Smooth muscle cell of the brain vasculature (primary cell): ENCODE measurements at places on chromosomes 4 and X.
A peak's percentile ranks its signal among the peaks of the same experiment; 100 is the strongest.

GRCh38 chr4:81490403-81491160 lies 18.9 kb upstream of the RASGEF1B start:
- DNase-seq: no peak

- DNase-seq: peak; percentile 53
Observed at GRCh38 chr4:156977435-156978160, 6.0 kb upstream of the PDGFC start.

- DNase-seq: no peak
Observed at GRCh38 chr4:93179044-93179443, 649.5 kb upstream of the ATOH1 start.

DNA sequence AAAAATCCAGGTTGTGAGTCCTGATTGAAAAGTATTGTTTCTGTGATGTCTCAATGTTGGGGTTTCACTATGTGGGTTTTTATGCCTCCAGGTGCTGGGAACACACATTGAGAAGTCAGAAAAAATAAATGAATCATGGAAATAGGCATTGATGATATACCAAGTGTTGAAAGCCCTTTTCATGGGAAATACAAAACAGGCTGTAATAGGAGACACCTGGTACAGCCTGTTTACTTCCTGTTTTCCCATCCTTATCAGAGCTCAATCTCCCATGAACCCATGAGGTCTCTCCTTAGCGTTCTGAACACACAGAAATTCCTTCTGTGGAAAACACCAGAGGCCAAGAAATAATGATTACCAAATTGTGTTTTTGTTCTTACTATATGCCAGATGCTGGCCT lies 106.3 kb upstream of the BOD1L1 start:
- no peak for DNase-seq

DNA sequence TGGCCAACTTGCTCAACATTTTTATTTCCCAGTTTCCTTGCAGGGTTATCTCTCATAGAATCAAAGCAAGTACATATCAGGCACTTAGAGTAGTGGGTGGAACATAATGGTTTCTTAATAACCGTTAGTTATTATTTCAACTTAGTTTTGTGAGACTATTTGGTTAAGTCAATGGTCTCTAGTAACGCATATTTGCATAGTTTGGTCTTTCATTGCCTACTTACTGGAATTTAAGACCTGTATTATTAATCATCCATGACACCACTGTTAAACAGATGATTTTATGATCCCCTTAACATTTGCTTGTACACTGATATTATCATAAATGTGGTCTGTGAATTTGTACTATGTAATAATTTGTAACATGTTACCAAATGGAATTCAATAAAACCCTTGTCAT lies 70.9 kb upstream of the SMIM31 start:
- DNase-seq: no peak

DNA sequence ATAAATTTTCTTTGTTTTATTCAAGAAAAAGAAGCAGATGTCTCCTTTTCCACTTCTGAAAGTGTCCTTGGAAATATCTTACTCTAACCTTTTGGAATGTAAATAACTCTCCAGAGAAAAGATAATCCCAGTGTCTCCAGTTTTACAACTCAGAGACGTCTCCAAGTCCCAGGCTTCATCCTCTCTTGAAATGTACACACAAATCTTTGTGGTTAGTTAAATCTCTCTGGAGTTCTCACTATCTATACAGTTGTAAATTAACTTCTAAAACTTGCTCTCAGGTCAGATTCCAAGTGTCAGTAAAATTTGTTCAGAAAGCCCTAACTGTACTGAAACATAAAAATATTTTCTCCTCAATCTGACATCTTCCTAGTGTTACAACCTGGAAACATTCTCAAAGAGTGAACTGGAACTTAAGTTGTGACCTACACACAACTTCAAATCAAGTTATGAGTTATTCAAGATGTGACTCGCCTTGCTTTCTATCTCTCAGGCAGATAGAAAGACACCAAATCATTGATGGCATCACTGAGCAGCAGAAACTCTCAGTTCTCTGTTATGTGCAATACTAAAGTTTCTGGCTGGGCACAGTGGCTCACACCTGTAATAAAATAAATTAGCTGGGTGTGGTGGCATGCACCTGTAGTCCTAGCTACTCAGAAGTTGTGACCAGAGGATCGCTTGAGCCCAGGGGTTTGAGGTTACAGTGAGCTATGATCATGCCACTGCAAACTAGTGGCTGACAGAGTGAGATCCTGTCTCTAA lies 284.2 kb downstream of the RCHY1 start:
- DNase-seq: no peak

GRCh38 chrX:150935467-150935866 lies 37.0 kb upstream of the CD99L2 start:
- DNase-seq: no peak

GRCh38 chr4:185020293-185020808 lies 2.1 kb downstream of the HELT start:
- no peak for DNase-seq

DNA sequence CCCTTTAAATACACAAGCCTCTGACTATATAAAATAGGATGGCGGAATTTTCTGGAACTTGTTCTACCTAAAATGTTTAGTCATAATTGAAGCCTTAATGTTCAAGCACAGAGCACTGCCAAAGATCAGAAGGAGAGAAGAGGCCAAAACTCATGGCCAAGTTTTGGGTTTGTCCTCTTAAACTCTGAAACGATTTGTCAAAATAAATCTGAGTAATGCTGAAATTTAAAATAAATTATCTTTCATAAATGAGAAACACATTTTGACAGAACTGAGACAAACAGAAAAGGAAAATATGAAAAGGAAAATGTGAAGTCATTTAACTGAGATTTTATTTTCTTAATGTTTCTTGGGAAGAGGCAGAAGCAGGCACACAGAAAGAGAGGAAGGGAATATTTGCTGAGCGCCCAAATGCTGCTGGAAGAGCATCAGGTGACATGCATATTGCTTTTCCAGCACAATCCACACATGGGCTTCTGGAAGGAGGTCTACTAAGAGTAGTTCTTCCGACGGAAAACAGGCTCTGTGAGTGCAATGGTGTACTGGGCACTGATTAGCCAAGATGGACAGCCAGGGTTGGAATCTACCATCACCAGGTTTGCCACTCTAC lies 47.4 kb upstream of the ZNF518B start:
- no peak for DNase-seq

GRCh38 chrX:137565921-137566745 lies at the start of gene ZIC3:
Gene ZIC3 (plus strand): TSS chrX:137566127. CDS start chrX:137566692, 565 bp downstream.
- no peak for DNase-seq

- no peak for DNase-seq
Observed at GRCh38 chr4:144709793-144710525, 64.0 kb downstream of the HHIP start.

DNA sequence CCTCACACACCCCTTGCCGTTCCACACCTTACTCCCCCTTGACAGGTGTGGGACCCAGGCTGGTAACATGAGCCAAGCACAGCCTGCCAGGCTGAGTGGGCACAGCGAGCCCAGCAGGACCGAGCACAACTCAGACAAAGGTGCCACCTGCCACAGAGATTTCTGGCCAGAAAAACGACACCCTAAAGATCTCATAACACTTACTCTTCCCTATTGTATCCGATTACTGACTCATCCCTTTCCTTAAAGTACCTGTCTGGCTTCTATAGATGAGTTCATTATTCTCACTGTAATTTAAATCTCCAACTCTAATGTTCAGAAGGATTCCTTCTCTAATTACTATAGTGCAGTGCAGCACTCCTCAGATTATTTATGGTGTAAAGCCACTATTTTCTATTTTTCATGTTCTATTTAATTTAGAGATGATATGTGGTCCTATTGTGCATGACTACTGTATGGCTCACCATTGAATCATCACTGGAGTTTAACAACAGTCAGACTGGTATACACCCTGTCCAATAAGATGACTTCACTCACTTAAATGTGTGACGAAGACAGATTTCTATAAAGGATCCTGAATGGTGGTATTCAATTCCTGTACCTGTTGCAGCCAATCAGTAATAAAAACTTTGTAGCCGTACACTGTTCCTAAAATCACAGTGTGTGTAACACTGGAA lies 7.6 kb upstream of the SYTL5 start:
- no peak for DNase-seq

- DNase-seq: no peak
Observed at GRCh38 chr4:86928400-86929255, 6.2 kb upstream of the AFF1 start.

- no peak for DNase-seq
Observed at GRCh38 chr4:7422898-7423180, 11.9 kb downstream of the PSAPL1 start.

DNA sequence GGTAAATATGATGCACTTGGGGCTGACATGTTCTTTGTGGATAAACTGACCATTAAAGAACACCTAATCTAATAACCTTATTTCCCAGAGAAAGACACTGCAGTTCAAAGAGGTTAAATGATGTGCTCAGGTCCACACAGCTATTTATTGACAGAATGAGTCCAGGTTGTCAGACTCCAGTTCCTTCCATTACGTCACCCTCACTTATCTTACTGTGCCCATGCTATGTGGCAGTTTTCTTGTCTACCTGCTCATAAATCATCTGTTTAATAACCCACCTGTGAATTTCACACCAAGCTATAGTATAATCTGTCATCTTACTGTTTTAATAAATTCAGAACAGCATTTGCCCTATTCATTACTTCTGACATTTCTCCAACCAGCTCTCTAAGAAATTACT lies 36.7 kb downstream of the QRFPR start:
- DNase-seq: no peak

DNA sequence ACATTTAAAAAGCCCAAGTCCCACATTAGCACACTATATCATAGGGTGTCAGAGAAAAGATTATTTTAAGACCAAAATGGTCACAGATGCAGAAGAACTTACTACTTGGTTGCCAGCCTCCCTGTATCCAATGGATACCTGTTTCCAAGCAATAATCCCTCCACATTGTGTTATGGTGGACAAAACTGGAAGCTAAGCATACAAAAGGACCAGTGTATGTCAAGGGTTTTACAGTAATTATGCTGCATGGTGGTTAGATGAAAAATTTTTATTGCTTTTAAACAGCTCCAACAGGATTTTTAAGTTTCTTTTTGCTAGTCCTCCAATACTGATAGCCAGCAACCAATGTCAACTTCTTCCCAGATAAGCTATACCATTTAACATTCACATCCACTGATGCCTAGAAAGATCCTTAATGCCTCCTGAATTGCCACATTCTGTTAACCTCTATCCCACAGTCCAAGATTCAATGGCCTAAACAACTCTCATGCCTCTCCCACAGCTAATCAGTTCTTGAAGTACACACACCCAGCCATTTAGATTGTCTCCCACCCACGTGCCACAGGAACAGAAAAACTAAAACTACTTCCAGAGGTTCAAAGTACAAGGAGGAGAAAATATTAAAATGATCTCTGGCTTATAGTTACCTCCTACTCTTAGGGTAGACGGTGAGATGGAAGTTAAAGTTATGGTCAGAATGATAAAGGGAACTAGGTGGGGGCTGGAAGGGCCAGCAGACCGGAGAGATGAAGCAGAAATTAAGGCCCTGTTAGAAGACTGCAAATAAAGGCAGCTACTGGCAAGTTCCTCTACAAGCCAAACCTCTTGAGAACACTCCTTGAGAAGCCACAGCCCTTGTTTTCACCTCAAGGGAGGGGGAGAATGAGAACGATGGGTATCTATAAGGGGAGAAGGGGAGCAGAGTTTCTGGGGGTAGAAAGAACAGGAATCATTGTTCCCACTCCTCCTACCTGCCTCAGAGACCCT lies 5.5 kb downstream of the MED14 start:
- no peak for DNase-seq

DNA sequence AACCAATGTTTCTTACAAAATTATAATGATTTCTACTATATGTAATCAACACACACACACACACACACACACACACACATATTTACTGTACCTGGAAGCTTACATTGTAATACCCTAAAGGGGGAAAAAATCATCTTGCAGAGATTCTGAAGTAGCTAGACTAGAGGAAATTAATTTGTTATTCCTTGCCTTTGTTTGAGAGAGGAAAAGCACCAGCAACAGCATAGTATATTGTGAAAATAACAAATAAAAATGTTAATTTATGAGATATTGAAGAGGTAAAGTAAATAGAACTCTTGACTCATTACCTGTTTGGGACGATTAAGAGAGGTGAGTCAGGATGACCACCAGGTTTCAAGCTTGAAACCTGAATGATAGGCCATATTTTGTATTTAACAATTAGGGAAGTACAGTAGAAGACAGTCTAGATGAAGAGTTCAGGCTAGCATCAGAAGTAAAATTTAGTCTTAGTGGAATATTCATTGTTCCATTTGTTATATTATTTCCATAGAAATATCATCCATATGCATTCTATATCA lies 873.4 kb upstream of the PCDH10 start:
- DNase-seq: no peak

DNA sequence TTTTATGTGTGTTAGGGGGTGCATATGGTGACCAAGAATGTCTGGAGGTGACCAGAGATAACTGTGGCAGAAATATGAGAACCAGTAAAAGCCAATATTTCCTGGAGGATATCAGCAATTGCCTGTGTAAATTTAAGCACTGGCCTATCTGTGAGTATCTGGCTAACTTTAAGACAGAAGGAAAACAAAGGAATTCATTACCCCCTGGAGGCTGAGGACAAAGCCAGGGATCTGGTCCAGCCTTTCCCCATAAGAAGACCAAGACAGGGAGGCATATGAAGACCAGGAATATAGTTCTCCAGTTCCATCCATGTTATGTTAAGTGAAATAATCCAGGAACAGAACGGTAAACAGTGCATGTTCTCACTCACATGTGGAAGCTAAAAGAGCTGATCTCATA lies 49.2 kb downstream of the MFAP3L start:
- no peak for DNase-seq

- DNase-seq: no peak
Observed at GRCh38 chrX:70969635-70970481, 39.0 kb upstream of the SLC7A3 start.

GRCh38 chrX:47662144-47662657 lies 3.2 kb upstream of the UXT start:
- DNase-seq: peak; percentile 40

GRCh38 chr4:184802697-184803015 lies 23.1 kb downstream of the ACSL1 start:
- DNase-seq: no peak

GRCh38 chr4:5256421-5256820 lies 205.1 kb downstream of the STK32B start:
- no peak for DNase-seq

- no peak for DNase-seq
Observed at GRCh38 chr4:16467061-16467460, 240.8 kb upstream of the TAPT1 start.

DNA sequence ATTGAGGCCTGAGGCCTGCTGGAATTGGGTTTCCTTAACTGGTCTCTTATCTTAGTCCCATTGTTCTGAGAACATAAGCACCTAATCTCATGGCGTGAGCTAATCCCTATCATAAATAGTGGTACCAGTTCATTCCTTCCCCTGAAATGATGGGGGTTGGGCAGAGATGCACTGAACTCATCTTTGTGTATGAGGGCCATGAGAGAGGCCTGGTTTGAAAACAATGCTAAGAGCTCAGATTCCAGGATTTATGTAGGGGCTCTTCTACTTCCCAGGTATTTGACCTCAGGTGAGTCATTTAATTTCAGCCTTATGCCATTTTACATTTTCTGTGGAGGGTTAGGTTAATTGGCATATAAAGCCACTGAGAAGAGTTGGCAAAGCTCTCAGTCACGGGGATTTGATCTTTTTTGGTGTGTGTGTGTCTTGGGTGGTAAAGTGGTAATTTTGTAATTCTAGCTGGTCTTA lies 4.4 kb downstream of the RBM3 start:
- DNase-seq: no peak
